ENCODE measurements at places on chromosomes 4 and X.

DNA sequence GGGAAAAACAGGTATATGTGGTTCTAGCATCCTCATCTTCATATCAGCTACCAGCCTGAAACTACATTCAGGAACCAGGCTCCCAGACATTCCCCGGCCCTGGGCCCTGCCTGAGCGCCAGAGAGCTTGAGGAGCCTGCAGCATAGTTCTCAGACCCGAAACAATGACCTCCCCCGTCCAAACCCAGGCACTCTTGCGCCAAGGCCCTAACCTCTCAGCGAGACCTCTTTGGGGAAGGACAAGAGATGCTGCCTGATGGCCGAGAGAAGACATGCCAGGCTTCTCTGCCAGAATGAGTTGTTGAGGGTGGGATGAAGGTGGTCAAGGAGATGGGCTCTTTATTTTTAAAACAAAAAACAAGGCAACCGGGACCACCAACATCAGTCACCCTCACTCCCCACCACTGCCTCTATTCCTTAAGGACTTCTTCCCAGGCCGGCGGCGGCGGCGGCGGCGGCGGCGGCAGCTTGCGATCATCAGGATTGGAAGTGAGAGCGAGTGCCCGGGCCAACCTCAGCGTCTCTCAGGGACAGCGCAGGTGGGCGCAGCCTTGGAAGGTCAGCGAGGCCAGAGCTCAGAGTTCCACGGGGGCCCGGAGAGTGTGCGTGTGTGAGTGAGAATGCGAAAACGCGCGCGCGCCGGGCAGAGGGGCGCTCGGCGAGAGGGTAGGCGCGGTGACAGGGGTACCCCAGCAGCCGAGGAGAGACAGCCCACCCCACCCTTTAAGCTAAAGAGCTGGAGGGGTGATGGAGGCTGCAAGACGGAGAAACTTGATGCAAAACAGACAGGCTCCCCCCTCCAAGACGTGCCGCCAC is 601 bp downstream of the INPP4B start:
- no peak for DNase-seq

GRCh38 chr4:23710298-23710697 is 179.5 kb downstream of the PPARGC1A start:
- no peak for DNase-seq

DNA sequence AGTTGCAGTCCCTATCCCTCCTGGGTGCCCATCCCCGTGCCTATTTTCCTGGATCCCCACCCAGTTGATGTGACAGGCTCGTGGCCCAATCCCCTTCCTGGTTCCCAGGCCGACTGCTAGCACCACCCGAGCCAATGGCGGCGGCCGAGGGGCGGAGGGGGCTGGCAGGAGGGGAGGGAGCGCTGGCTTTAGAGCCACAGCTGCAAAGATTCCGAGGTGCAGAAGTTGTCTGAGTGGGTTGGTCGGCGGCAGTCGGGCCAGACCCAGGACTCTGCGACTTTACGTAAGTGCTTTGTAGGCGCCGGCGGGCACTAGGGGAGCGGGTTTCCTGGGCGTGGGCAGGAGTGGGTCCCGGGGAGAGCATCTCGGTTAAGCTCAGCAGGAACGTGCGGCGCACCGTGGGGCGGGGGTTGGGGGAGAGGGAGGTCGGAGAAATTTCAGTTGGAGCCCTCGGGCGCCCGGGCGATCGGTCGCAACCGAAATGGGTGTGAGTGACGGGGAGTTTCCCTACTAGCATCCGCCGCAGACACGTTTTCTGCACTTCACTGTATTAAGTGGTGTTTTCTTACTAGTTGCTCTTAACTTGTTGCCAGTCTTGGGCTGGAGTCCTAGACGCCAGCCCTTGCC is at the start of gene PLS3:
Gene PLS3, plus strand, starts transcription at position 197 of the 627 bp plus-strand sequence. CDS start 49,077 bp downstream, outside the sequence.
- DNase-seq: peak; percentile 55

- DNase-seq: no peak
Observed at GRCh38 chr4:152689615-152690501, 10.1 kb upstream of the TMEM154 start.

GRCh38 chrX:103586314-103586646 is 965 bp downstream of the TCEAL4 start:
- no peak for DNase-seq

- DNase-seq: peak; percentile 1
Observed at GRCh38 chrX:17860811-17861488, at the start of gene RAI2. TSS of gene RAI2 (minus strand) at chrX:17861298. CDS start at chrX:17802010, 59,288 bp downstream.

GRCh38 chrX:94655180-94655579 is 981.2 kb downstream of the FAM133A start:
- no peak for DNase-seq

- no peak for DNase-seq
Observed at GRCh38 chr4:108644237-108644636, 6.2 kb upstream of the OSTC start.

DNA sequence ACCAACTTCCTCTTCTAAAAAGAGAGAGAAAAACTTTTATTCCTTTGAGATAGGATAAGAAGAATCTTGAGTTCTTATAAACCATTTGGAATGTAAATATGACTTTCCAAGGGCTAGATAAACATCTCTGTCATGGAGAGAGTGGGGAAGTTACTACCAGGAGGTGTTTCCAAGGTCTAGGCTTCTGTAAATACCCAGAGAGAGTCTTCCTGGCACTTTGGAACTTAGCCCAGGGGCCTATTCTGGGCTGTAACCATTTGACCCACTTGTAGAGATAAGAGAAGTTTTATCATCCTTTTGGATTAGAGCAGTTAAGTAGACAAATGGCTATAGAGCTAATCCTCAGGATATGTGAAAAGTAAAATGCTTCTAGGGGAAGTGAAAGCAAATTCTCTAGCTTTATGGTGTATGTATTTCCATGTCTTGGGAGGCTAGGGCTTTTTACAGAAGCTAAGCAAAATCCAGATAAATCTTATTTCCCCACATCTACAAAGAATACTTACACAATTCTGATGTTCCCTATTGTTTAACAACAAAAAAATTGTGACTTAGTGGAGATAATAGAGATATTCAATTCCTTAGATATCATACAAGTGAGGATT is 51.1 kb downstream of the MCUB start:
- DNase-seq: no peak

DNA sequence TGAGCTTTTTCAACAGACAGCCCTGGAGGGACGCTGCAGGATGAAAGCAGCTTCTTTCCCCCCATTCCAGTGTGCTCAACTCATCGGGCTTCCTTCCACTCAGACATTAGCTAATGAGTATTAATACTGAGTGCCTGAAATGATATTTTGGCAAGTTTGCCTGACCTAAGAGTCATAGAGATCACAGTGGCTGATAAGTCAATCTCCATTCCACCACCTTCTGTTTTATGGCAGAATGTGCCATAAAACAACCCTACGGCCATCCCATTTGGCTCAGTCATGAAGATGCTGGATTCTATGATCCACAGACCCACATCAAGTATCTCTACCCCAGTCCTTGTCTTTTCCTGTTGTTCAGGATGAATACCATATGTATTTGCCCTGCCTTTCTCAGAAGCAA is 48.3 kb upstream of the MAB21L2 start:
- no peak for DNase-seq

GRCh38 chr4:13427599-13428325 is 56.4 kb downstream of the RAB28 start:
- DNase-seq: no peak

- no peak for DNase-seq
Observed at GRCh38 chrX:148784856-148785255, 284.4 kb downstream of the AFF2 start.

GRCh38 chr4:126779436-126780166 is 853.2 kb upstream of the INTU start:
- no peak for DNase-seq

- no peak for DNase-seq
Observed at GRCh38 chrX:54116391-54116790, 66.7 kb downstream of the FAM120C start.

GRCh38 chr4:95190751-95191436 is 357.9 kb downstream of the UNC5C start:
- DNase-seq: no peak

- DNase-seq: no peak
Observed at GRCh38 chr4:176845636-176846035, 52.9 kb upstream of the VEGFC start.

GRCh38 chr4:83932750-83933391 is 397.0 kb downstream of the GPAT3 start:
- DNase-seq: no peak

GRCh38 chr4:122152711-122153226 is 638 bp downstream of the BLTP1 start:
- DNase-seq: peak; percentile 32

- DNase-seq: no peak
Observed at GRCh38 chr4:20544645-20545044, 155.6 kb upstream of the PACRGL start.

GRCh38 chr4:185405296-185405999 is 8.8 kb downstream of the ANKRD37 start:
- no peak for DNase-seq

GRCh38 chr4:31106419-31106818 is 386.2 kb downstream of the PCDH7 start:
- no peak for DNase-seq

DNA sequence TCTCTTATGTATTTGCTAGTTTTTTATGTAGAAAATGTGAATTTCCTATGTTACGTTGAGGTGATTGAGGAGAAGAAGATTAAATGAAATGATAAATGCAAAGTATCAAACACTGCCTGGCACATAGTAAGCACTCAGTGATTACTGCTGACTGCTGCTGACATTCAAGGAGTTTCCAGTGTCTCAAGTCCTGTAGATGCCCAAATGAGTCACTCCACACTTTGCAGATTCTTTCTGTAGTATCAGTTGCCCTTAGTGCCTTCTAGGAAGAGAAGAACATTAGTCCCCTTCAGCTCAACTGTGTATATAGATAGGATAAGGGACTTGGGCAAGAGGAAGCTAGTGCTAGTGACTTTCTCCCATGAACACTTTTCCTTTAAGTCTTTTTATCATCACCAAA is 240.5 kb upstream of the TEX13A start:
- no peak for DNase-seq

GRCh38 chr4:110626532-110627153 is 3.8 kb upstream of the PITX2 start:
- DNase-seq: no peak

DNA sequence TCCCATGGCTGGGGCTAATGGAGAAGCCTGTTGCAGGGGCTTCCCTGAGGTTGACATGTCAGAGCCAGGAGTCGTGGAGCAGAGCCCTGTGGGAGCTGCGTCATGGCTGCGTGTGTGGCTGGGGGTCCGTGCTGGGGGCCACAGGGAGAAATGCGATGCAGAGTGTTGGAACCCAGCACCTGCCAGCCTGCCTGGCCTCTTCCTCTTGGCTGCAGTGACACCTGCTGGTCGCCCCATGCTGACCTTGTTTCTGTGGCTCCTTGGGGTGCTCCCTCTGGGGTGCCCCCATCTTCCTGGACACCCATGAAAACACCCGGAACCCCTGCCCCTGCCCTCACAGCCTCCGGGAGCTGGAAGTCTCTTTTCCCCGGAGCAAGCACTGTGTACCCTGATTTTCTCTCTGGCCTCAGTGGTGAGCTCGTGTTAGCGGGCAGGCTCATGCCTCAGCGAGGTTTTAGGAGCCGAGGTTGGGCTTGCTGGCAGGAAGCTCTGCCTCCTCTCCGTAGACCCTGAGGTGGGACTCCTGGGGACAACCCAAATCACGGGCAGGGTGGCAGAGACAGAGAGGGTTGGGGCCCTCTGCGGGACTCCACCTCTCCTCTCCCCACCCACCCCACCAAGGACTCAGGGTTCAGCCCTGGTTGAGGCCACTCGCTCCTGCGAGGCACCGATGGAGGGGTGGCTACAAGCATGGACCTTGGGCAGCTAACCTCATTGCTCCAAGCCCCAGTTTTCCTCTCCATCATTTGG is 103.7 kb downstream of the SORCS2 start:
- DNase-seq: no peak

- no peak for DNase-seq
Observed at GRCh38 chrX:49137492-49137891, 14.0 kb upstream of the GPKOW start.

GRCh38 chr4:164378361-164378760 is 375.6 kb upstream of the SMIM31 start:
- DNase-seq: no peak

DNA sequence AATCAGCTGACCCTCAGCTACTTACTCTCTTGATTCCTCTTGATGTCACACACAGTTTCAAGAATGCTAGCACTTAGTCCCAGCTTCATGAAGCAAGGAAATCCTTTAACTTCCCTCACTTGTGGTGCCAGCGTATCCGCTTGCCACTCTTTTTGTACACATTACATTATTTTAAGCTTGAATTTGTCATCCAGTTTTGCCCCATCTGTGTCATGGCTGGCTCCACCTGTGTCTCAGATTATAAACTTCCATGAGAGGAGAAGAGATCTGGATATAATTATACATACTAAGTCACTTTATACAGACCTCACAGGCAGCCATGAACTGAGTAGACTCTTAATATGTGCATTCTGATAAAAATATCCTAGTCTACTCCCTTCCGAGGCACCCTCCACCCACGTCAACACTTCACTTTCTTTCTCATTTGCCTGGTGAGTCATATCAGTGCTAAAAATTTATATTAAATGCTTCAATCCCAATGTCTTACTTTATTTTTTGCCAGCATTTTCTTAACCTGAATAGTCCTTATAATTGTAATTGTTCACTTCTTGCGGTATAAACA is 35.1 kb downstream of the GABRA2 start:
- DNase-seq: no peak

DNA sequence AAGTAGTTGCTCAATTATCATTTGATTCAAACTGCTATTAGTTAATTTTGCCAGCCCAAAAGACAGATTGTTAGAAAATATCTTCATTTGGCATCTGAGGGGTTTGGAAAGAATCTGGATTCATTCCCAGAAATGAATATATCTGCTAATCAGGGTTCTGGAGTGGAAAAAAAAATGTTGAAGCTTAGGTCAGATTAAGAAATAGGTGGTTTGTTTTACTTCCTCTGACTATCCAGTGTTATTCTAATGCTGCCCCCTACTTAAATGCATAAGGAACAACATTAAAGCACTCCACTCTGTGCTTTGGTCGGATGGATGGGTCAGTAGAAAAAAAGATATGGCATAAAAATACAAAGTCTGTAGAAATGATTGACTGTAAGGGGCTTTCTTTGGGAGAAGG is 89.0 kb downstream of the LUZP4 start:
- DNase-seq: no peak

DNA sequence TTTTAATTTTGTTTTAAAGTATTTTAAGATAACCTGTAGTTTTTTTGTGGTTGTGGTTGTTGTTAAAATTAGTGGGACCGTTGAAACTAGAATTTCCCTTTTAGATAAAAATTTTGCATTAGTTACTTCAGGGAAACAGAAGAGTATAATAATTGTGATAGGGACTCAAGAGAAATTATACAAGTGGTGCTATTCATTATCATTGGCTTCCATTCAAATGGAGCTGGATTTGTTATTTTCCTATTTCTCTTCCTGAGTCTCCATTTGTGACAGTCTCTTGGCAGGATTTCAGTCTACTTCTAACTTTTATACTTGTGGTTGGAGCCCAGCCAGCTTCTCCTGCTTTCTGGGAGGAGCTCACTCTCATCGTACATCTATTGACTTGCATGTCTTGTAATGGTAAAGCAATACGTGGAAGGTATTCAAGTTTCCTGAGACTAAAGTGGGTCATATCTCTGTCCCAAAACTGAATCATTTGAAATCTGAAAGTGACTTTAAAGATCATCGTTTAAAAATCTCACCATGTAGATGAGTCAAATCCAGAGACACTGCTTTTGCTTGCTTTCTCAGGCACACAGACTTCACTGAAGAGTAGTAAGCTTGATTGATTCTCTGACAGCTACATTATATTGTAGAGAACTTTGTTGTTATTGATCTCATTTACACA is 155.8 kb downstream of the RPA4 start:
- DNase-seq: no peak

GRCh38 chr4:15707363-15707715 is 4.5 kb downstream of the BST1 start:
- no peak for DNase-seq

- peak; percentile 2 for DNase-seq
Observed at GRCh38 chr4:20464381-20464780, 212.7 kb downstream of the SLIT2 start.
